Aorta (tissue), 5 donors: ENCODE measurements at places on chromosomes 3 and 15. TPM values are rescaled to one million over a fixed set of nuclear protein-coding genes. Genes with fewer than 3 reads are reported as not detected.

IL16 gene
- total RNA-seq, result 9.1 TPM

FRG2C gene
- not detected for total RNA-seq

GRCh38 chr3:24598695-24599470 is 104.2 kb upstream of the THRB start:
- H3K27me3 ChIP-seq, result no peaks in the 10 kb centered on the region
- DNase-seq, result no peak
- no peaks in the 10 kb centered on the region for H3K36me3 ChIP-seq
- no peak overlapping the region for H3K27ac ChIP-seq

DNA sequence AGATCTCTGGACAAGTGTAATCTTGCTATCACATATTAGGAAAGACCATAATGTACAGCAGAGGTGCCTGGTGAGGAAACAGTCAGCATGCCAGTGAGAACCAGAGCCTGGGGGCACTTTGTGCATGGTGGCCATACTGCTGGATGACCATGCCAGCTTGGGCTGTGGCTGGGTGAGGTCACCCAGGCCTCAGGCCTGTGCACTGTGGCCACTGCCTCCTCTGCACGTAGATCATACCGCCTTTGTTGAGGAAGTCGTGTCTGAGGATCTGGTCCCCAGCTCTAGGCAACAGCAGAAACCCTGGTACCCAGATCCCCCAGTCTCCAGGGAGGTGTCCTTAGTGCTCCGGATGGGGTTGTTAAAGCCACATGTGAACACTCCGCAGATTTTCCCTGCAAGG is 38.9 kb downstream of the ZNF710 start:
- H3K4me3 ChIP-seq, result no peak overlapping the region
- DNase-seq, result no peak
- H3K4me1 ChIP-seq, result no peaks in the 10 kb centered on the region
- H3K27me3 ChIP-seq, result no peaks in the 10 kb centered on the region
- no peaks in the 10 kb centered on the region for H3K36me3 ChIP-seq

GRCh38 chr15:43376017-43376705 is 5.3 kb downstream of the TUBGCP4 start:
- H3K4me3 ChIP-seq, result no peak overlapping the region
- no peak overlapping the region for H3K27ac ChIP-seq
- no peaks in the 10 kb centered on the region for H3K27me3 ChIP-seq
- no peaks in the 10 kb centered on the region for H3K36me3 ChIP-seq
- DNase-seq, result no peak
- H3K4me1 ChIP-seq, result no peaks in the 10 kb centered on the region

GRCh38 chr15:52635908-52636307 is 43.3 kb downstream of the ATOSA start:
- DNase-seq, result no peak
- H3K36me3 ChIP-seq, result no peaks in the 10 kb centered on the region
- H3K4me1 ChIP-seq, result no peaks in the 10 kb centered on the region

DNA sequence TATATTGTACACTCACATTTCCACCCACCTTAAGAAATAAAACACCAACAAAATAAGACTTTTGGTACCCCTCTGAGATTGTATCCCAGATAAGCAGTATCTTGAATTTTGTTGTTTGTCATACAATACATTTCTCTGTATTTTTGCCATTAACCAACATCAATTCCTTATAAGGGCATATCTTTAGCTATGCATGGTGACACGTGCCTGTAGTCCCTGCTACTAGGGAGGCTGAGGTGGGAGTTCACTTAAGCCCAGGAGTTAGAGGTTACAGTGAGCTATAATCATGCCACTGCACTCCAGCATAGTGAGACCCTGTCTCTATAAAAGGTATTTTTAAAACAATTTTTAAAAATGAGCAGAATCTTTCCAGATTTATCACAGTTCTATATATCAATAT is 32.5 kb upstream of the STXBP5L start:
- DNase-seq, result no peak
- no peak overlapping the region for H3K27ac ChIP-seq
- no peak overlapping the region for H3K4me3 ChIP-seq
- H3K36me3 ChIP-seq, result no peaks in the 10 kb centered on the region
- no peaks in the 10 kb centered on the region for H3K27me3 ChIP-seq
- no peaks in the 10 kb centered on the region for H3K4me1 ChIP-seq

DNA sequence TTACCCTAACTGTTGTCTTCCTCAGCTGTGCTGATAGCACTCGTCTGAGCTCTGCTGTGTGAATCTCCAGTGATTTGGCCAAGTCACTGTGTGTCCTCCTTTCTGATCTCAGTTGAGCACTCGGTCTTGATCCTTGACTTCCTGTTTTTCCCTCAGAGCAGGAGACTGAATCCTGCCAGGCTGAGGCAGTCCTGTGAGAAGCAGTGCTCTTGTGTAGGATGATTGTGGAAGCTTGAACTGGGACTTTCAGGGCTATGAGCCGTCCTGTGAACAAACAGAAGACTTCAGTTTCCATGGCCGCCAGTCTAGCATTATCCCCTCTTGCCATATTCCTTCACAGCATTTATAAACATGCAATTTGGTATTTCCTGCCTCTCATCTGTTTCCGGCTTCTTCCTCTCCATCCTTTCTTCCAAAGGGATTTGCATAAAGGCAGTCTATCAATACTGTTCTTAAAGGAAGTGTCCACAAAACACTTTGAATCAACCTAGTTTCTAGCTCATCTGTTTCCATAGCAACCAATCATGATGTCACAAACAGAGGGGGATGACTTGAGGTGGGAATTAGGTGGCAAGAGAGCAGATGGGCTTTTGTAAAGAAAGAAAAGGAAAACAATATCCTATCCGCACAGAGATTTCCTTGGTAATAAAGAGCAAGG is 237.2 kb downstream of the AGBL1 start:
- no peak overlapping the region for H3K4me3 ChIP-seq
- DNase-seq, result no peak
- H3K4me1 ChIP-seq, result no peaks in the 10 kb centered on the region
- no peak overlapping the region for H3K27ac ChIP-seq
- H3K27me3 ChIP-seq, result peaks cover 1% of the 10 kb centered on the region

DNA sequence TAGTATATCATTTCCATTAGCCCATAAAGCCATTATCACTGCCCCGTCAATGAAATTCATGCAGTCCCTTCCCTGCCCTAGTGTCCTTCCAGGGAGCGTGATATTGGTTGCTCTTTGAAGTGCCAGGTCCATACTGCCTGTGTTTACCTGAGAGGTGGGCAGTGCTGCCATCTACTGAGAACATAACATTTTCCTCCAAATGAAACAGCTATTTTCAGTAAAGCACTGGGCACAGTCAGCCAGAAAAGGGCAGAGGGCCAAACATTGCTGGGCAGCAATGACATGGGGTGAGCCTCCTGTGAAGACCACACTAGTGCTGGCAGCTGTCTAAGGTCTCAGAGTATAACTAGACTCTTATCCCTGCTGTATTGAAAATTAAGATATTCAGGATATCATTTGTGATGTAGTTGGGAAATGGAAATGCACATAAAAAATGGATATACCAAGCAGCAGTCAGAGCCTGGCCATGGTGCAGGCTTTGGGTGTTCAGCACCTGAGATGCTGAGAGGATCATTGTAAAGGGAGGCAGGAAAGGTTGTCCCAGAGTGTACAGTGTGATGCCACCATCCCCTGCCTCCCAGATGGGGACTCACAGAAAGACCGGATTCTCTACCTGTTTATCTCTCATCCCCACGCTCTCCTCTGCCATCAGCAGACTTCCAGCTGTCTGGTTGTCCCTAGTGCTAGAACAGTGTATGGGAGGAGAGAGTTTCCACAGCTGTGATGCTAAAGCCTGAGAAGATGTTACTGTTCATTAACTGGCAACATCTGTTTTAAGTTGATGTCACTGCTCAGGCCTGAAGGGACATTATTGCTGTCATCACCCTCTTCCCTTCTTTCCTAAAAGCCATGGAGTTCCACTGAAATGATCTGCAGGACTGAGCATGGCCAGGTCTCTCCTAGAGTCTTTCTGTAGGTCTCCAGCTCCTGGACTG is 108.8 kb downstream of the ARNT2 start:
- peaks cover 2% of the 10 kb centered on the region for H3K36me3 ChIP-seq
- no peak for DNase-seq
- H3K27ac ChIP-seq, result no peak overlapping the region
- no peaks in the 10 kb centered on the region for H3K4me1 ChIP-seq

- no peaks in the 10 kb centered on the region for H3K4me1 ChIP-seq
- H3K4me3 ChIP-seq, result no peak overlapping the region
Observed at GRCh38 chr3:129016356-129016719, 15.2 kb downstream of the EFCC1 start.

DNA sequence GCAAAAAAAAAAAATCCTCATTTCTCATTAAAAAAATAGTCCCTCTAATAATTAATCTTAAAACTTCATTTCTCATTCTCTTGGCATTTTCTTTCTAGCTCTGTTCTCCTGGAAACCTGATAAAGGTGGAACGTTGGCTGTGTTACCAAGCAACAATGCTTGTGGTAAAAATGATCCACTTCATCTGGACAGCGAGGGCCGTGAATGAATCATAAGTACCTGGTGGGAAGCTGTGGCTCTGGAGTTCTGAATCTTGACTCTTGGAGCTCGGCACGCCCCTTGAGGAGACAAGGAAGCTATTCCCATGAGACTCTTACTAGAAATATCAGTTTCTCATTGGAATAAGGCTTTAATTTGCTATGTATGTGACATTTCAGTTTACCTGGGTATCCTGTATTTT is 32.5 kb downstream of the BCL2L10 start:
- no peaks in the 10 kb centered on the region for H3K4me1 ChIP-seq
- no peak overlapping the region for H3K4me3 ChIP-seq
- no peak for DNase-seq
- no peaks in the 10 kb centered on the region for H3K36me3 ChIP-seq
- H3K27me3 ChIP-seq, result no peaks in the 10 kb centered on the region
- H3K27ac ChIP-seq, result no peak overlapping the region

- no peak overlapping the region for H3K4me3 ChIP-seq
- H3K4me1 ChIP-seq, result peaks cover 3% of the 10 kb centered on the region
- no peaks in the 10 kb centered on the region for H3K36me3 ChIP-seq
- no peak overlapping the region for H3K27ac ChIP-seq
- DNase-seq, result no peak
Observed at GRCh38 chr15:48891232-48891765, 13.4 kb downstream of the EID1 start.

DNA sequence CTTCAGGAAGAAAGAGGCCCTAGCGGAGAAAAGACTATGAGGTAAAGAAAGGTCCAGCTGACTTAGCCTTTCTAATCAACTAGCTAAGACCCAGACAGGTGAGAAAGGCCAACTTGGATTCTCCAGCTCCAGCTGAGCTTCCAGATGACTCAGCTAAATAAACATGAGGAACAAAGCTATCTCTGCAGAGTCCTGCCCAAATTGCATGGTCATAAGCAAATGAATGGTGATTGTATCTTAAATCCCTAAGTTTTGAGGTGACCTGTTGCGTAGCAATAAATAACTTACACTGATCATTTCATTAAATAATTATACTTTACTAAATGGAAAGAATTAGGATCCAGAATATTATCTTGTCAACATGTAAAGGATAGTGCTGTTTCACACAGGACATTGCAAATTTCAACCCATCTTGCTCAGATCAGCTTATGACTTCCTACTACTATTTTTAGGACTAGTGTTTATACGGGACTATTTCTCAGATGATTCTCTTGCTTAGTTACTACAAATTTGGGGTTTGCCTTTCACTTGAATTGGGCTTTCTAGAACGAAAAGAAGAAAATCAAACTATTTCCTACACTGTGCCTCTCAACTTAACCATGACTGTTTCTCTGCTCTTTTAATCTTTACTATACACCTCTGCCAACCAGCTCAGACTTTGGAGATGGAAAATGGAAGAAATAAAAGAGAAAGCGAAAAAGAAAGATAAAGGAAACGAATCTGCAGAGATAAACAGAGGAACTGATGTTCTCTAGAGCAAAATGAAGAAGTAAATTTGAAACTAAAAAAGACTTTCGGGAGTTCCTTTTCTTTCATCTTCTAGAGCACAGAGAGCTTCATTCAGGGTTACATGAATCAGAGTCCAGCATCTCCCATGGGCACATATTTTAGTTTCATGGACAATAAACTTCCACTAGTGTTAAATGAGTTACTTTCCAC is 6.6 kb upstream of the ADGRG7 start:
- H3K4me3 ChIP-seq, result no peak overlapping the region
- no peaks in the 10 kb centered on the region for H3K36me3 ChIP-seq
- no peak overlapping the region for H3K27ac ChIP-seq
- H3K27me3 ChIP-seq, result no peaks in the 10 kb centered on the region
- no peaks in the 10 kb centered on the region for H3K4me1 ChIP-seq

GRCh38 chr3:57100046-57100695 is 39.7 kb downstream of the SPATA12 start:
- no peaks in the 10 kb centered on the region for H3K27me3 ChIP-seq
- DNase-seq, result no peak
- no peaks in the 10 kb centered on the region for H3K4me1 ChIP-seq
- H3K4me3 ChIP-seq, result no peak overlapping the region
- H3K36me3 ChIP-seq, result no peaks in the 10 kb centered on the region

GRCh38 chr3:37129871-37130270 is 44.5 kb downstream of the LRRFIP2 start:
- H3K36me3 ChIP-seq, result no peaks in the 10 kb centered on the region
- DNase-seq, result no peak
- H3K27me3 ChIP-seq, result no peaks in the 10 kb centered on the region

DNA sequence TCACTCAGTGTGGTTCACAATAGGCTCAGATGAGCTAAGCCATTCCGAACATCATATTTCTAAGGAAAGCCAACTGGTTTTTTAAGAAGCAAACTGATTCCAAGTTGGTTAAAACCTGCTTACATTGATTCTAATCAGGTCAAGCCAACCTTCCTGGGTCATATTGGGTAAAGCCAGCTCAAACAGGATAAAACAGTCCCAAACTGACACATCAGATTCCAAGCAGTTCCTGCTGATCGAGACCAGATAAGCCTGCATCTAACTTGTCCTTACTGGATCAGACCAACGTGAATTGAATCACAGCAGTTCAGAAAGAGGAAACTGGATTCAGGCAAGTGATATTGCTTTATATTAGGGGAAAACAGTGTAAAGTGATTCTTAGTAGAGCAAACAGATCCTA is 18.6 kb upstream of the THSD4 start:
- H3K27ac ChIP-seq, result no peak overlapping the region
- DNase-seq, result no peak
- no peaks in the 10 kb centered on the region for H3K27me3 ChIP-seq
- no peaks in the 10 kb centered on the region for H3K36me3 ChIP-seq
- no peak overlapping the region for H3K4me3 ChIP-seq
- H3K4me1 ChIP-seq, result peaks cover 2% of the 10 kb centered on the region

DNA sequence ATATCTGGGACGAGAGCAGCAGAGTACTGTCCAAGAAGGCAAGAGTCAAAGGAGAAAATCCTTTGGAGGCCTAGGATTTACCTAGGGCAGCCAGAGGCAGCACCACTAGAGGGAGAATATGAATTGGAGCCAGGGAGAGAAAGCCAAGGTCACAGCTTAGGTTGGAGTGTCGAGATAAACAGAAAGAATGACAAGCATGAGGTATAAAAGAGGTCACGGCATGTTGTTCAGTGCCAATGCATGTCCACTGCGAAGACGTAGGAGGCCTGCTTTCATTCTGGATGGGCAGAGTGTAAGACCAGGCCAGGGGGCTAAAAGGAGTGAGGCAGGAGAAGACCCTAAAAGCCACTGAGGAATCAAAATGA is 47.2 kb downstream of the THBS1 start:
- DNase-seq, result no peak
- no peak overlapping the region for H3K27ac ChIP-seq

- no peaks in the 10 kb centered on the region for H3K27me3 ChIP-seq
- H3K27ac ChIP-seq, result no peak overlapping the region
- no peak for DNase-seq
- H3K36me3 ChIP-seq, result no peaks in the 10 kb centered on the region
Observed at GRCh38 chr3:109819734-109820133, 482.4 kb upstream of the DPPA4 start.
